ENCODE measurements at places on chromosomes 3 and 15.

GRCh38 chr15:31503256-31503655, 176.6 kb downstream of the KLF13 start:
- DNase-seq: no peak

DNA sequence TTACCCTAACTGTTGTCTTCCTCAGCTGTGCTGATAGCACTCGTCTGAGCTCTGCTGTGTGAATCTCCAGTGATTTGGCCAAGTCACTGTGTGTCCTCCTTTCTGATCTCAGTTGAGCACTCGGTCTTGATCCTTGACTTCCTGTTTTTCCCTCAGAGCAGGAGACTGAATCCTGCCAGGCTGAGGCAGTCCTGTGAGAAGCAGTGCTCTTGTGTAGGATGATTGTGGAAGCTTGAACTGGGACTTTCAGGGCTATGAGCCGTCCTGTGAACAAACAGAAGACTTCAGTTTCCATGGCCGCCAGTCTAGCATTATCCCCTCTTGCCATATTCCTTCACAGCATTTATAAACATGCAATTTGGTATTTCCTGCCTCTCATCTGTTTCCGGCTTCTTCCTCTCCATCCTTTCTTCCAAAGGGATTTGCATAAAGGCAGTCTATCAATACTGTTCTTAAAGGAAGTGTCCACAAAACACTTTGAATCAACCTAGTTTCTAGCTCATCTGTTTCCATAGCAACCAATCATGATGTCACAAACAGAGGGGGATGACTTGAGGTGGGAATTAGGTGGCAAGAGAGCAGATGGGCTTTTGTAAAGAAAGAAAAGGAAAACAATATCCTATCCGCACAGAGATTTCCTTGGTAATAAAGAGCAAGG, 237.2 kb downstream of the AGBL1 start:
- no peak for DNase-seq

DNA sequence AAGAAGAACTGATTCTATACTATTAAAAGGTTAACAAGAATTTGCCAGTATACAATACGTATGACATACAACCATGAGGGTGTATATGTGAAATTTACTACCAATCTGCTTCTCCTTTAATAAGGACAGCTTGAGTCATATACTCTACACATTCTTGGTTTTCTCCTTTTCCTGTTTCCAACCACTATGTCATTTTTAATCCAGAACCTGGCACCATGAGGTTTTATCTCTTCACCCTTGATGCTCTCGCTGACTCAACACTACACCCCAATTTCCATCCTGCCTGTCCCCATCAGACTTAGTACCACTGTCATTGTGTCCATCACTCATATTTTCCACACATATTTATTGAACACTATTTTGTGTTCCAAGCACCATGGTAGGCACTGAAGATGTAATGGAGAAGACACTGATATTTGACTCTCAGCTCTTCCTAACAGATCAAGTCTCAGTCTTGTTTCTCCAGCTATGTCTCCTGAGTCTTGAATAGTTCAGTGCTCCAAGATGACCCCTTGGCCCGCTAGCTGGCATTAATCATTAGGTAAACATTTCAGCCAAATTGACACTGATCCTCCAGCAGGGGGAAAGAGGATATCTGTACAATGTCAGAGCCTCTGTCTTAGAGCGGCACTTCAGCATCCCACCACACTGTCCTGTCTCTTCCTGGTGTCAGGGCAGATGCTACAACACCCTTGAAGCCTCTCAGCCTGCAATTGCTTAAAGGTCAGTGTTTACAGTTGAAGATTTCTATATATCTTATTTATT, 11.2 kb upstream of the COL8A1 start:
- no peak for DNase-seq

DNA sequence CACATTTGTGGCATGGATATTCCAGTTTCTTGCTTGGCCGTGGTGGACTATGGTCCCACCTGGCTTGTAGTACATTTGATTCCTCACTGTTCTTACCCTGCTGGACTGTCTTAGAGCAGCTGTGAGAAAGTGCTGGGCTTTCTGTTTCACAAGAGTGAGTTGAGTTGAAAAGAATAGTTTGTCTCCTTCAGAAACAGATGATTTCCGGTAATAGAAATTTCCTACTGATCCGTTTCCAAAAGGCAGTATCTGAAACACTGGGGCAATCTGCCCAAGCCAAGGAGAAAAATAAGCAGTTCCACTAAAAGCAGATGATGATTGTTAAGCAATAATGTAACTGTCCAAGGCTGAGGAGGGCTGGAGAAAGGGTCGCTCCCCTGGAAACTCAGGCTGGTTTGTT, 96.0 kb downstream of the SUCLG2 start:
- no peak for DNase-seq

All from activated CD8-positive, alpha-beta memory T cell treated with anti-CD3 and anti-CD28 coated beads for 1 hour (primary cell).